ENCODE measurements at places on chromosomes 7 and 10.

- no peak for DNase-seq
Measured at GRCh38 chr7:129376076-129376777, 58.0 kb upstream of the STRIP2 start.

- DNase-seq = no peak
Measured at GRCh38 chr7:14685167-14685566, 217.4 kb downstream of the DGKB start.

DNA sequence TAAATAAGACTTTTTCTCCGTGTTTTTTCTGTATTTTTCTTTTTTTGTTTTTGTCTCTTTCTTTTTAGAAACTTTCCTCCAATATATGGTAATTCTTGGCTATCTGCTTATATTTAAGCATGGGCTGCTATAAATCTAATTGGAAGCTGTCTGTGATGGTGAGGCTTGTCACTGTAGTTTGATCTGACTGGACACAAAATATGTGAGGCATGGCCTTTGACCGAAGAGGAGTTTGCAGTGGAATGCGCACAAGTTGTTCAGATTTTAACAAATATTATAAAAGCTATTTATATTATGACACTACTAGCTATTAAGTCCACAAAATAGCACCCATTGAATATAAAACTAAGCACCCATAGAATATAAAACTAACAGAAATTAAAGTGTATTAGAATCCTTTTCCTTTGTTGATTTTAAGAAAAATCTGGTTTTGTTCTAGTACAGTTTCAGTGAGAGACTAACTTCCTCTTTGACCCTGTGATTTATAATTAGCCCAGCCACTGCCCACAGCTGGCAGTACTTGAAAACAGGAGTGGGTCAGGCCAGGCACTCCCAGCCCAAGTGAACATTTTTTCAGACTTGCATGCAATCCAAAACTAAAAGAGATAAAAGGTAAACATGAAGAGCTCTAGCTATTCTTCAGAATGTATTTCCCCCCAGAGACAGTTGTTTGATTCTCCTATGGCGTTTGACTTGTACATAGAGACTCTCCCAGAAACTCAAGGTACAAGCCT lies 69.9 kb upstream of the FGL2 start:
- DNase-seq = no peak

GRCh38 chr10:43254881-43255633 lies 11.8 kb downstream of the RASGEF1A start:
- no peak for DNase-seq

DNA sequence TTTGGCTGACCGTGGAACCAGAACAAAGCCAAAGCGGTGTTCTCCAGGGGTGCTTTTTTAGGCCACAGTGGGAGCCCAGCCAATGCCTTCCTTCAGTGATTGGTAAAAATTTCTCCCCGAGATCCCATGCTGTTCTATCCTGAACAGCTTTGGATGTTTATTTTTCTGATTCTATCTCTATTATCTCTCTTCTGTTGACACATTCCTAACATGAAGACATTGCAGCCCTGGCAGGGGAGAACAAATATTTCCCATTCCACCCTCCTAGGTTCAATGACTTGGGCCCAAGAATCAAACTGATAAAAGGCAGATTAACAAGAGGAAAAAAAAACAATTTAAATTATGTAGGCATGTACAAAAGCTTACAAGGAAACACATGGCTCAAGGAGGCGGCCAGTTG lies 162.7 kb downstream of the PFKFB3 start:
- DNase-seq = no peak

GRCh38 chr7:514651-515598 lies 4.7 kb downstream of the PDGFA start:
- DNase-seq = no peak

DNA sequence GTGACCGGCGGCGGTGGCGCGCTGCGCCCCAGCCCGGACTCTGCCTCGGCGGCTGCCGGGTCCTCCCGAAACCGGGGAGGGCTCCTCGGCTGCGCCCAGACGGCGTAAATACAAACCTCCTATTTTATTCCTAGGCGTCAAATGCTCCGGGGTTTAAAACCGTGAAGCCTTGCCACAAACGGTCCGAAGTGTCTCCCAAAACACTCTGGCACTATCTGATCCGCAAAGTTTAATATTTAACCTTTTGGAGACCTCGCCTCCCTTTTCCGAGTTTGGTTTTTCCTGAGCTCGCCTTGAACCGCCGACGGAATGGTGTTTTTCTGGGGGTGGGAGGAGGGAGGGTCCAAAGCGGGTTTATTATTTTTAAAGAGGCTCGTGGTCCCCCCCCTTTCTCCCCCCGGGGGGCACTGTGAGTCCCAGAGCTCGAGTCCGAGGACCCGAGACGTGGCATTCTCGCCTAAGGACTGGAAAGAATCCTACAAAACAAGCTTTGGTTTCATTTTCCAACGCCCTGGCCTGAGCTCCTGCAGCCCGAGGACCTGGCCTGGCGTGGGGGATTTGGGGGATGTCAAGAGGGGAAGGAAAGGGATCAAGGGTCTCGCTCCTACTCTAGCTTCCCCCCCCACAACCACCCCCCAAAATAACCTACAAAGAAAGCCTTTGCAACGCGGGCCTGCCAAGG lies 1.8 kb downstream of the TNRC18 start:
- DNase-seq = no peak

- DNase-seq = no peak
Measured at GRCh38 chr7:70392256-70392876, 739.6 kb upstream of the GALNT17 start.

GRCh38 chr7:14398526-14398925 lies 409.1 kb upstream of the ETV1 start:
- no peak for DNase-seq

DNA sequence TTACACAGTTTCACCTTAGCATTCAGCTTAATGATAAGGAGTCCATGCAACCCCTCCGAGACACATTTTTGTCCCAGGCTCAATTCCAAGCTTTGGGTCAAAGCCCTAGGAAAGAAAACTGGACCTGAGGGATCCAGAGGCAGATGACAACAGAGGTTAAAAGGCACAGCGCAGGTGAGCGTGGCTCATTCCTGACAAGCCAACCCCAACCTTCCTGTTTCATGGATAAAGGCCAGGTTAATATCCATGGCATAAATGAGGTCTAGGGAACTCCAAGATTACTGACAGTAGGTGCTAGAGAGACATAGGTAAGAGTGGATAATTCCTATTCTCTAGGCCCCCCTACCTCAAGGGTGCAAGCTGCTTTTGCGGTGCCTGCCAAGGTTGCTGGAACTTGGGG lies 86.7 kb upstream of the GPR22 start:
- no peak for DNase-seq

GRCh38 chr10:127462643-127463295 lies 86.3 kb upstream of the NPS start:
- DNase-seq = no peak

DNA sequence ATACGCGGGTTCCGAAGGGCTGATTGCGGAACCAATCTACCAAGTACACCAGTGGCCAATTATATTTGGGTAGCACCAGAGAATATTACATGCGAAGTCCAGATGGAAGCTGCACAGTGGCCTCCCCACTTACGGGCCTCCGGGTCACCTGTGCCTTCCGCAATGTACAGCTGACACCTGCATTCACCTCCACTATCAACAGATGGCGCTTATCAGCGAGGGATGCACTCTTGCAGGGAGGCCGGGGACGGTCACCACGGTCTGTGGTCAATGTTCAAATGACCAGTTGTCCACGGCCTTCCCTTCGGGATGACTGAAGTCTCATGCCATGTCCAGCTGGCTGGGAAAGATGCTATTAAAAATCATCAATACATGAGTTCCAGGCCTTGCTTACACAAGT lies 47.6 kb downstream of the SLIT1 start:
- DNase-seq = no peak

DNA sequence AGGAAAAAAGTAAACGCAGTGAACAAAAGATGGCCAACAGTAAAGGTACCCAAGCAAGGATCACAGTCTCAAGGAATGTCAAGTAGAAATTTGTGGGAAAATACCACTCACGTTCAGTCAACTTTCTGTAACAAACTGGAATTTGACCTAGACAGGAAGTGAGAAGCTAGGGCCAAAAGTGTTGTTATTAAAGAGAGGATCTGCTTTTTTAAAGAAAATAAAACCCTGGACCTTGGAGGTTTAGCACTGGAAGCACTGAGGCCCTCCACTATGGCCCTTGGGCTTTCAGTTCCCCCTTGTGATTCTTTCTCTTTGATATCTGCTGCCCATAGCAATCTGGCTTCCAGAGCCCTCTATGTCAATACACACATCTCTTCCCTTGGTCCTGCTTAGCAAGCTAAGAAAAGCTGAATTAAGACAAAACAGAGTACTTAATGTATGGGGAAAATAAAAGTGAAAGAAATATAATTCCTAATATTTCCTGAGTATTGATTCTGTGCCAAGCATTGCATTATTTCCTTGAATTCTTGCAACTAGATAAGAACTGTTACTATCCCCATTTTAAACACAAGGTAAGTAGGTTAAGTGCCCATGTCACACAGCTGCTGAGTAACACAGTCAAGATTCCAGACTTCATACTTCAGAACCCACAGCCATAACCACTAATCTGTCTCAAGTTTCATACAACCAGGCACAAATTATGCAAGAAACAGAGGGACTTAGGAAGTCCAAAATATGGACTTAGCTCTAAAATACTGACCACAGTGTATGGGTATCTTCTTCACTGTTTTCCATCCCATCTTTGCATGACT lies 2.6 kb upstream of the ZNF438 start:
- DNase-seq = no peak

DNA sequence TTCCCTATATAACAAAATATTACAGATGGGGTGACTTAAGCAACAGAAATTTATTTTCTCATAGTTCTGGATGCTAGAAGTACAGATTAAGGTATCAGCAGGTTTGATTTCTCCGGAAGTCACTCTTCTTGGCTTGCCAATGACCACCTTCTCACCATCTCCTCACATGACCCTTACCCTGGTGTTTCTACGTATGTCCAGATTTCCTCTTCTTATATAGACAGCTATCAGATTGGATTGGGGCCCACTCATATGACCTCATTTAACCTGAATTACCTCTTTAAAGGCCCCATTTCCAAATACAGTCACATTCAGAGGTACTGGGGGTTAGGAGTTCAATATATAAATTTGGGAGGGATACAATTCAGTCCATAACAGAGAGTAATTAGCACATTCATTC lies 17.0 kb upstream of the RAPGEF5 start:
- DNase-seq = no peak

- no peak for DNase-seq
Measured at GRCh38 chr7:92595281-92595680, 5.1 kb upstream of the FAM133B start.

GRCh38 chr7:34831436-34831835 lies 173.4 kb downstream of the NPSR1 start:
- DNase-seq = no peak

DNA sequence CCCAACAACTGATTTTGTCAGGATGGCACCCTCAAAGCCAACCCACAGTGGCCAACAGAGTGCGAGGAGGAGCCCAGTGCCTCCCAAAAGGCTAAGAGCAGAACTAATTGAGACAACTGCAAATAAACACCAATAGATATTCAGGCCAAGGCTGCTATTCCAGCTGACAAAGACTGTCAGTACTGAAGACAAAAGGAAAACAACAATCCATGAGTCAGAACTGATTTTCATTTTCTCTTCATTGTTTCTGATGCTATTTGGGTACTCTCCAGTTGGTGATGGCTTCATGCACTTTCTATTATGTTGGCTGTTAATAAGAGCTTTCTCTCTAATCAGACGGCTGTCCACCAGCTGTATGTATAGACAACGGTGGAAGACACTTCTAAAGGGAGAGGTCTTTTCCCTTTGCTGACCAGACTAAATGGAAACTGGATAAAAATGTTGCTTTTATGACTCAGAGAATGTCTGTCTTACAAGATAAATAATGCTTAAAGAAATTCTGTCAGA lies 515.9 kb downstream of the PARD3 start:
- DNase-seq = no peak

DNA sequence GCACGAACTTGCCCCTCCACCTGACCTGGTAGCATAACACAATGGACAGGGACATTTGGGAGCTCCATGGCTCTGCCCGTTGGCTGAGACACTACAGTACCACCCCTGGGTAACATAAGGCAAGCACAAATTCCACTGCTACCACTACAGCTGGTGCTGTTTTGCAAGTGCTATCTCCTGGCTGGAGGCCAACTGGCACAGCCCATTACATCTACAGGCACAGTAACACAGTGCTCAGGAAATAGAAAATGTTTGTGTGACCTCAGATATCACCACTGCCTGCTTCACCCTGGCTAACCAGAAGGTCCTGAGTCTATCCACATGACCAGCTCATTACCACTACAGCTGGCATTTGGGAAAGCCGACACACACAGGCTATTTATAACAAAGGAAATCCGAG lies 631.1 kb upstream of the MBL2 start:
- peak; percentile 11 for DNase-seq

DNA sequence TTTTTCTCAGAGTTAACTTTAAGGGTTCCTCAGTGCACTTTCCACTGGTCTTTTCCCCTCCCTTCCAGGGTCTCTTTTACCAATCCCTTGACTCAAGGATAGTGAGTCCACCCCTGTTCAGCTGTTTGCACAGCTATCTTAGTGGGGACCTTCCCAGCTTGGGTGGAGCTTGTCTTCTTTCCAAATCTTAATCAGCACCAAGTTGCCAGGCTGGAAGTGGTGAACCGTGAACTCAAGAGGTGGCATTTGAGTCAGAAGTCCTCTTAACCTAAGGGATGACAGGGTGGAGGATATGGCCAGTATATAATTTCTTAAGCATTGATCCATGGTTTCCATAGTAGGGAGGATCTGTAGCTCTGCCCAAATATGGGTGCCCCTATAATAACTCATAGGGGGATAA lies 25.0 kb downstream of the MAPK8 start:
- no peak for DNase-seq

GRCh38 chr10:96073722-96074121 lies 30.3 kb downstream of the CCNJ start:
- DNase-seq = no peak

DNA sequence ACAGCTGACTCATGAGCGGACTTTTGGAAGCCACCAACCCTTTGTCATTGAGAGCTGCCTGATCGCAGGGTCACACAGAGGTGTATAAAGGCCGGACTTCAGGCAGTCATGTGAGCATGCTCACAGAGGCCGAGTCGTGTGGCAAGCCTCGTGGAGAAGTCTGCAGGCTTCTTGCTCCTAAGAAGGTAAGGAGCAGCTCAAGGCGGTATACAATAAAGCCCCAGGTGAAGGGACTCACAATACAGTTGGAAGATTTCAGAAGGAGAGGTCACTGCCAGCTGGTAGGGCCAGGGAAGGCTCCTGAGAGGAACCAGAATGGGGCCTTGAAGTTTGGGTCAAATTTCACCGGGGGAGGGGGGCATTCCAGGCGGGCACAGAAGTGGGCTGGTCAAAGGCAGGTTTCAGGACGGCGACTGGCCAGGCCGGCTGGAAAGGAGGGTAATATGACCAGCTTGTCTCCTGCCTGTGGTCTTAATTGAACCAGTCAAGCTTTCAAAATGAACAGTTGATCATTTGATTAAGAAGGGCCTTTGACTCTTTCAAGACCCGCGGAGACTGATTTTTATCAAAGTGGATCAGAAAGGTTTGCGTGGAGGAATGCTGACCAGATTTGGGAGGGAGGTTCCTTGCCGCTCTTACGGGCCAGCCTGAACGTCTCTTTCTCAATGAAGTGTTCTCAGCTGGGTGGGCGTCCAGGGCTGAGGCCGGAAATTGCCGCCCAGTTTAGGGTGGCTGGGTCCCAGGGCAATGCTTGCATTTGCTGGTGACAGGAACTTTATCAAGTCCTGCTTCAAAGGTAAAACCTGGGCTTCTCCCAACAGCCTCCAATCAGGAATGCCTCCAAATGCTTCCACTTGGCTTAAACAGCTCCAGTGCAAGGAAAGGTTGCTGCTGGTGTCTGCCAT lies 178.6 kb downstream of the EMX2 start:
- no peak for DNase-seq

All from NCI-H1048 (cell line).